Common myeloid progenitor, CD34-positive (primary cell): ENCODE measurements at places on chromosomes 1 and 21.

DNA sequence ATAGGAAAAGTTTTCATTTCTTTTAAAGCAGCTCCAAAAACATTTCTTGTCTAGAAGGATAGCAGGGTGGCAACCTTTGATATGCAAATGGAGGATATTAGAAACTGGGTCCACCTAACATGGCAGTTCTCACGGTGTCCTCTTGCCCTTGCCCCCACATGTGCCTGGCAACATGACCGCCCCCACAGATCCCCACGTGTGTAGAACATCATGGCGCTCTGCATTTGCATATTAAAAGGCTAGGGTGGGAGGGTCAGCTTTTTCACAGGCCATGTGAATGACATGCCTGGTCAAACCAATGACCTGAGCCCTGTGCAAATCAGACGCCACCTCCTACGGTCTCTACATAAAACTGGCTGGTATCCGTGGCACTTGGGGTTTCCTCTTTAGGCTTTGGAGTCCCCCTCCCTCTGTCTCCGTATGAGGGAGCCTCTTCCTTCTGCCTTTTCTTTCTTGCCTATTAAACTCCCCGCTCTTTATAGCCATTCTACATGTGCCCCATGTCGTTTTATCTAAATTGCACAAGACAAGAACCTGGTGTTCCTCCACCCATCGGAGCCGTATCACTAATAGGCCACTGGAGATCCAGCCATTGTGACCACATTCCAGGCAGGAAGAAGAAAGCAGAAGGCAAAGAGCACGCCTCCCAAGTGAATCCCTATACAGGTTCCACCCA, 71.3 kb downstream of the WDR4 start:
- DNase-seq: peak; percentile 43

- DNase-seq: no peak
Measured at GRCh38 chr21:39083377-39084008, 99.8 kb downstream of the PSMG1 start.

DNA sequence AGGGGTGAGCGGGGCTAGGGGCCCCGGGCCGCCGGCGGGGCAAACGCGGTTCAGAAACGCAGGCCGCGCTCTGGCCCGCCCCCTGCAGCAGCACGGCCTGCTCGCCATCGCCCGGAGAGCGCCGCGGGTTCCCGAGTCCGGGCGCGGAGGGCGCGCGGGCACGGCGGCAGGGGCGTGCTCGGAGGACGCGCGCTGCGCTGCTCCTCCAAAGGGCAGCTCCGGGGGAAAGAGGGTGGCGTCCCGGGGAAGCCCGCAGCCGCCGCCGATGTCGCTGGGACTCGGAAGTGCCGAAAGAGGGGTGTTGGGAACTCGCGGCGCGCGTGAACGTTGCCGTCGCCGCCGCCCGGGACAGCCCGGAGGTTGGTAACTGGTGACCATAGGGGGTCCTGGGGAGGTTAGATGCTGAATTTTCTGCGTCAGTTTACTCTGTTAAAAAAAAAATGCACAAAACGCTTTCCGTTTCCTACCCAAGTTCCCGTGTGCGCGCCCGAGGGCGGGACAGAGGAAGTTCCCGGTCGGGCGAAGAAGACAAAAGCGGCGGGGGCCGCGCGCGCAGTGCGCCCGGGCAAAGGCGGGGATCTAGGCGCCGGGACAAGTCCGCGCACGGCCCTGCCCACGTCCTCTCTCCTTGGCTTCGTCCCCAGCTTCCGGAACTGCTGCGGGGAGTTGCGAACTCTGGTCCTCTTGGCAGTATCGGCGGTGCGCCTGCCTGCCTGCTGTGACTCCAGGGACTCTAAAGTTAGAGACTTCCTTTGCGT, at the start of gene HHAT:
HHAT (plus strand) TSS at position 157 of the 758 bp plus-strand sequence. CDS start 20,074 bp downstream, outside the sequence.
- DNase-seq: peak; percentile 87

- DNase-seq: no peak
Measured at GRCh38 chr1:197677752-197678295, 97.5 kb downstream of the DENND1B start.

- DNase-seq: no peak
Measured at GRCh38 chr1:25987951-25988350, 9.9 kb downstream of the PAFAH2 start.

GRCh38 chr1:175742790-175743459, 470 bp downstream of the TNR start:
- DNase-seq: peak; percentile 68

- DNase-seq: no peak
Measured at GRCh38 chr1:43952731-43953346, 6.1 kb downstream of the IPO13 start.

DNA sequence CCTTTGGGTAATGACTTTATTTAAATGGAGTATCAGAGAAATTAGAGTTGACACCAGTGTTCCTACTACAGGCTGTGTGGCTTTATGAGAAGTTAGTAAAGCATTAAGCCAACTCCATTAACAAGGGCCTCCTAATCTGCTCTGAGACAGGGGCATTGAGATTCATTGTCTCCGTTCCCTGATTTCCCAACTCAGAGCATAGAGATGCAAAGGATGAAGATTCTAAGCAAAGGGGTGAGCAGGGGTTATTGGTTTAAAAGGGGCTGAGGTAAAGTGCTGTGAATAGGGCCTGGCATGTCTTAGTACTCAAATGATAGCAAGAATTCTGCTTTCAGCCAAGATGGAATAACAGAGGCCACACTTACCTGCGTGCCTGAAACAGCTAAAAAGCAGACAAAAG, 428.4 kb downstream of the PTPRU start:
- no peak for DNase-seq

DNA sequence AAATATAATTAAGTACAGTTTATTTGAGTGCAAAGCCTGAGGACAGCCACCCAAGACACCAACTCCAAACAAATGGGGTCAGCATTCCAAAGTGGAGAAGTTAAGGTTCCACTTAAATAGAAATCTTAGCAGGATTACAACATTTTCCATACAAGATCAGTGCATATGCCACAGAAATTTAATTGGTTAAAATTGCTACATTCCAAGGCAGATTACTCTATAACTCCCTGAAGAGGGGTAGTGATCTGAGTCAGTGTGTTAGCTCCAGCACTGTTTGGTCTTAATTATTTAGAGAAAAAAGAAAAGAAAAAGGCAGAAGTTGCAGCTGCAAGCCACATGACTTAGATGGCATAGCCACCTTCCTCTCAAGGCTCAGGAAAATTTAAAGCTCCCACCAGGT, 297.5 kb downstream of the HHIPL2 start:
- no peak for DNase-seq

DNA sequence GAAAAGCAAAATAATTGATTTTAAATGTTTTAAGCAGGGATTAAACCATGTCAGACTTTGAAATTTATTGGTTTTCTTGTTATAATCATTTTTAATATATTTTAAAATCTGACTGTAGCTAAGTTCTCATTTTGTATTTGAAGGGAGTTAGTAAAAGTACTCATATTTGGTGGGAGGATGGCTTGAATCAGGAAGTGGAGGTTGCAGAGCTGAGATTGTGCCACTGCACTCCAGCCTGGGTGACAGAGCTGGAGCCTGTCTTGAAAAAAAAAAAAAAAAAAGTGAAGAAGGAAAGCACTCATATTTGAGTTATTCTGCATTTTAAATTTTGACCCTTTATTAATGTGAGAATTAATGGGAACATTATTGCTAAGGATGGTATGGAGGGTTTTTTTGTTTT, 106.0 kb downstream of the RABGAP1L start:
- no peak for DNase-seq

DNA sequence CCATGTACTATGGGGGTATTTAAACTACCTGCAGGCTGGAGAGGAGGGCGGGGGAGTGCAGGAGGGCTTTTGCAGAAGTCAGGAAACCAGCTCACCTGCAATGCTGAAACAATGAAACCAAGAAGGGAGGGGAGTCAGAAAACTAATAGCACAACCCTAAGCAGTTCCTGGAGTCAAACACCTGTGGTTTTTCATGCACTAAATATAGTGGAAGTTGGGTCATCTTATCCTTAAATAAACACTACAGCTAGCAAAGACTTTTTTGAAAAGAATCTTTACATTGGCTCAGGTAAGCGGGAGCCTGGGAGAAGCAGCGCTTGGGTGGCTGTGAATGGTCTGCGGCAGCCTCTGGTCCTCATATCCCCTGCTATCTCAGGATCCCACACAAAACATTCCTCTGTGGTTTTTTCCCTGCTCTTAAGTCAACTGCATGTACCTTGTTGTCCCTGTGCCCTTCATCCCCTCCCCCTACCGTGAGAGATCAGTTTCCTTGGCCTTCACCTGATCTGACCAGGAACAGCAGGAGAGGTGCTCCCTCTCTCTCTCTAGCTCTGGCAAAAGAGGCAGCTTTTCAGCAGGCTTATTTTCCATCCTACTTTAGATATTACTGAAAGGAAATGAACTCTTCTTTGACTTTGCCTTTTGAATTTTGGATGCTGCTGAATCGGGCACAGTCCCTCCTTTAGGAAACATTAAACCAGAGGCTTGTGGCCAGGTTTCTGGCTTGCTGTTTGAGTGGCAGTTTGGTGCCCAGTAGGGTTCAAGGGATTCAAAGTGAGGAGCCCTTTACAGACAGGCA, 26.6 kb downstream of the TENT5C start:
- DNase-seq: no peak

- no peak for DNase-seq
Measured at GRCh38 chr1:107138166-107138565, 2.7 kb upstream of the NTNG1 start.

DNA sequence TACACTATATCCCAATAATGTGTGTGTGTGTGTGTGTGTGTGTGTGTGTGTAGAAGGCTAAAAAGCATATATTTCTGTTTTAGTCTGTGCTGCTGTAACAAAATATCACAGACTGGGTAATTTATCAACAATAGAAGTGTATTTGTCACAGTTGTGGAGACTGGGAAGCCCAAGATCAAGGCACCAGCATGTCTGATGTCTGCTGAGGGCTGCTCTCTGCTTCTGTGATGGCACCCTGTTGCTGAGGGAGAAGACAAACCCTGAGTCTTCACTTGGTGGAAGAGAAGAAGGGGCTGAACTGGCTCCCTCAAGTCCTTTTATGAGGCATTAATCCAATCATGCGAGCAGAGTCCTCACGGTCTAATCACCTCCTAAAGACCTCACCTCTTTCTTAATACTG, 23.0 kb upstream of the RAB4A start:
- DNase-seq: no peak

- DNase-seq: no peak
Measured at GRCh38 chr1:29974316-29974724, 738.0 kb downstream of the PTPRU start.

DNA sequence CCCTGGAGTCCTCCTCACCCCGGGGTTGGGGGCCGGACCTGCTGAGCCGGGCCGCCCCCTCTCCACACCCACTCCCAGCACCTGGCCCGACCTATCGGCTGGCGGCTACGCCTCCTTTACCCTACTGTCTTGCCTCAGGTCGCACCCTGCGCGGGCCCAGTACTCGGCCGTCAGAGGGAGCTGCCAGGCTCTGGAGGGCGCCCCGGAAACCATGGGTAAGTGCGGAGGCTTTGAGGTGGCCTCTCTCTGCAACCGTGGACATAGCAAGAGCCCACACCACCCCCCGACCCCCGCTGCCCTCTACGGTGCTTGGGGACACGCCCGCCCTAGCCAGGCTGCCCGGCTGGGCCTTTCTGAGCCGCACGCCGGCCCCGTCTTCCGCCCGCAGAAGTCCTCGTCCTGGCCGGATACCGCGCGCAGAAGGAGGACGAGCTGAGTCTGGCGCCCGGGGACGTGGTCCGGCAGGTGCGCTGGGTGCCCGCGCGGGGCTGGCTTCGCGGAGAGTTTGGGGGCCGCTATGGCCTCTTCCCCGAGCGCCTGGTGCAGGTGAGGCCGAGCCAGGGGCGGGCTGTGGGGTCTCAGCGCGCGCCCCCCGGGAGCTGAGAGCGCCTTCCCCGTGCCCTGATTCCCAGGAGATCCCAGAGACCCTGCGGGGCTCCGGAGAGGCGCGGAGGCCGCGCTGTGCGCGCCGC, at the start of gene SH3D21:
SH3D21 (plus strand) TSS at position 159 of the 692 bp plus-strand sequence; CDS start at position 212, 53 bp downstream.
- DNase-seq: peak; percentile 29

DNA sequence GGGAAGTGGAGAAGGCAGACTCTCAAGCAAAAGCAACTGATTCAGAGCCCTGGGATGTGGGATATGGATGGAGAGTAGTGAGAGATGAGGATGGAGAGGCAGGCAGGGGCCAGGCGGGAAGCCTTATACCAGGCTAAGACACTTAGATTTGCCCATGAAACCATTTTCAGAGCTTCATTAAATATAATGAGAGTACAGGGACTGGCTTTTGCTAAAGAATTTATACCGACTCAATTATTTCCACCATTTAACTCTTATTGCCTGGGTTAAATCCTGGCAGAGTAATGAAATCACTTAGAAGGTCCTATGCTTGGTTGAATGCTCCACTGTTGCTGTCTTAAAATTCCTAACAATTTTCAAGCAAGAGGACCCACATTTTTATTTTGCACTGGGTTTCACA, 311.7 kb downstream of the KCNH1 start:
- no peak for DNase-seq

DNA sequence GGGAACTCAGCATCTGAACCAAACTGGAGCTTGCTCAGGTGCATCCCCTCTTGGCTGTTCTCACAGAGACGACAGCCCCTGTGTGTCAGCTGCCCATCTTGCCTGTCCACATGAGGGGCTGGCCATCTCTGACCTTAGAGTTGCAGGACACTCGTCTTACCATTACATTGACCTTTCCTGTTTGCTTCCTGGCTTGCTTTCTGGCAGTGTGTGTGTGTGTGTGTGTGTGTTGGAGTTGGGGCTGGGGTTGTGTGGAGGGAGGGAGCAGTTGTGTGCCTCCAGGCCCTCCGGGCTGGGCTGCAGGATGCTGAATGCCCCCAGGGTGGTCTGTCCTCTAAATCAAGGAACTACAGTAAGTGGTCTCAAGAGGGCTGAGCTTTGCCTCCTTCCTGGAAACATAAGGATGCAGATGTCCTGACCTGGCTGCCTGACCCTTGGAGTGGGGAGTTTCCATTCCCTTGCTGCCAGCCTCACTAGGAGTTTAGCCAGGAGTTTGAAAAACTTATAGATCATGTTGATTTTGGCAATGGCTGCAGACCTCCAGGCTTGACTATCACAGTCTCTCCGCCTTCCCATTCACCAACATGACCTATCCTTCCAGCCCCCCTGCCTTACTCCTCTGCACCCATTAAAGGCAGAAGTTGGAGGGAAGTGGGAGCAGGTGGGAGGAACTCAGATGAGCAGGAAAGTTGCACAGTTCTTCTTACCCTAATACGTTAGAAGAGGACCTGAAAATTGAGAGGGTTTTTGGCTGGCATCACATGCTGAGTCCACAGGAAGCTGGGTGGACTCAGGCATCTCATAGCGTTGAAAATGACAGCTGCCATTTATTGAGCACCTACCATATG, 19.0 kb downstream of the RASSF5 start:
- no peak for DNase-seq
